ENCODE measurements at places on chromosomes 4 and X.
A peak's percentile ranks its signal among the peaks of the same experiment; 100 is the strongest.

GRCh38 chrX:21738210-21738949 is 19.5 kb downstream of the SMPX start:
- DNase-seq: no peak

DNA sequence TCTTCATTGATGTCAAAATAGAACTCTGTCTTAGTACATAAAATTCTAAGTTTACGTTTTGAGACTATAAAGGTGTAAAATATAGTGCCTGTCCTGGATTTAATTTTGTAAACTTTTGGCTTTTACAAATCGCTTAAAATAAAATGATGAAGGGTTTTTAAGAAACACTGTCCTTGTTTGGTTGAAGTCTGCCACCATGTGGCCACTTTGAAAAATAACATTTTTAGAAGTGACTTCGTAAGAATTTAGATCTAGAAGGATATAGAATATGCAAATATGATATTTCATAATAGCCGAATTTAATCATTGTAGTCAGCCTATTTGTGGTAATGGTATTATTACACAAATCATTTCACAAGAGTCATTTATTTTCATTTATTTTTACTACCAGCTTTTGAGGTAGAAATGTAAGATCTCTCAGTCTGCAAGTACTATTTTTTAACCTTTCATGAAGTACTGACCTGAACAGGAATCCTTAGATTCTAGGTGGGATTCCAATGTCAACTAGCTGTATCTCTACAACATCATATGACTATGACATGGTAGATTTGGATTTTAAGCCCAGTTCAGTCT is 31.0 kb upstream of the FAT4 start:
- DNase-seq: no peak

DNA sequence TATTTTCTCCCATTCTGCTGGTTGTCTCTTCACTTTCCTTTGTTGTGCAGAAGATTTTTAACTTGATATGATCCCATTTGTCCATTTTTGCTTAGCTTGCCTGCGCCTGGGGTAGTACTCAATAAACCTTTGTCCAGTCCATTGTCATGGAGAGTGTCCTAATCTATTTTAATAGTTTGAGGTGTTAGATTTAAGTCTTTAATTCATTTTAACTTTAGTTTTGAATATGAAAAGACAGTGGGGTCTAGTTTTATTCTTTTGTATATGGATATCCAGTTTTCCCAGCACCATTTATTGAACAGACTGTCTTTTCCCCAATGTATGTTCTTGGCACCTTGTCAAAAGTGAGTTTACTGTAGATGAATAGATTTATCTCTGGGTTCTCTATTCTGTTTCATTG is 76.0 kb upstream of the ITM2A start:
- no peak for DNase-seq

DNA sequence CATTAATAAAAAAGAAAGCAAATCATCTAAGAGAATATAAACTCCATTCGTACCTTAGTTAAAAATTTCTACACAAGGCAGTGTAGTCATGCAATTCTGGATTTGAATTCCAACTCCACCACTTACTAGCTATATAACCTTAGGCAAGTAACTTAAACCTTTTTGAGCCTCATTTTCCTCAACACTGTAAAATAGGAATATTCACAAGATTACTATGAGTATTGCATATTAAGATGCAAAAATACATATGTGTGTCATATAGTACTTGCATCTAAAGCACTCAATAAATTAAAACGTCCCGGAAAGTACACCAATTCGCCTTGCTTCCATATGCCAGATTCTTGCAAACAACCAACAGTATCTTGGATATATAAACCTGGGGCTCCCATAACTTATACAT is 42.0 kb downstream of the HNRNPD start:
- no peak for DNase-seq

DNA sequence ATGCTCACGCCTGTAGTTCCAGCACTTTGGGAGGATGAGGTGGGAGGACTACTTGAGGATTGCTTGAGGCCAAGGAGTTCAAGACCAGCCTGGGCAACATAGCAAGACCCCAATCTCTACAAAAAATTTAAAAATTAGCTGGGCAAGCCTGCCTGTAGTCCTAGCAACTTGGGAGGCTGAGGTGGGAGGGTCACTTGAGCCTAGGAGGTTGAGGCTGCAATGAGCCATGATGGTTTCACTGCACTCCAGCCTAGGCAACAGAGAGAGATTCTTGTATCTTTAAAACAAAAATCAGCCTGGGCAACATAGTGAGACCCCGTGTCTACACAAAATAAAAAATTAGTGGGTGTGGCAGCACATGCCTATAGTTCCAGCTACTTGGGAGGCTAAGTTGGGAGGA is 1.9 kb downstream of the ZNF41 start:
- DNase-seq: no peak

DNA sequence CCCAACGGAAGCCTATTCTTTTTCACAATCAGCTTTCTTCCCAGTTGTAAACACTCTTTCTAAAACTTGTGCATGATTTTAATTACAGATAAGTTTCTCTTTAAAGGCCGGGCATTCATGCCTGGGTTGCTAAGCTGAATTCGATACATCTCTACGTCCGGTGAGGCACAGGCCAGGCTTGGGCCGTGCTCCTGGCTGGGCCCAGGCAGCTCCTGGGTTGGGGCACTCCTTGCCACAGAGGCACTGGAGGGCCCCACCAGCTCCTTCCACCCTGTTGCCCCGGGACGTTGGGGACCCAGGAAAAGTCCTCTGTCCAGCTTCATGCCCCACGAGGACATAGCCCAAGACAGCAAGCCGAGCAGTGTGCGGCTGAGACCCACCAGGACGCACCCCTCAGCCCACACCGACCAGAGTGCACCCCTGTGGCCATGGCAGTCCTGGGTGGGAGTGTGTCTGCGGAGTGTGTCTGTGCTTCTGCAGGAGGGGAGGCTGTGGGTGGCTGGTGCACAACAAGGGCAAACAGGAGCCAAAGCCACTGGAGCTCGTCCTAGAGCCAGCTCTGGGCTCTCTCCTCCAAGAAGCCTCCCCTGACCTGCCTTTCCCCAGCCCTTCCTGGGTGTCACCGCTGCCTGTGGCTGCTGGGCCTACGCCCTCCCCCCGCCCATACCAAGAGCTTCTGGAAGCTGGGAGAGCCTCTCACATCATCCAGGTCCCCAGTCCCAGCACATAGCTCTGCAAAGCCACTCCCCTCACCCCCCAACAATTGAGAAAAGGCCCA is 128.0 kb upstream of the NKX1-1 start:
- no peak for DNase-seq

DNA sequence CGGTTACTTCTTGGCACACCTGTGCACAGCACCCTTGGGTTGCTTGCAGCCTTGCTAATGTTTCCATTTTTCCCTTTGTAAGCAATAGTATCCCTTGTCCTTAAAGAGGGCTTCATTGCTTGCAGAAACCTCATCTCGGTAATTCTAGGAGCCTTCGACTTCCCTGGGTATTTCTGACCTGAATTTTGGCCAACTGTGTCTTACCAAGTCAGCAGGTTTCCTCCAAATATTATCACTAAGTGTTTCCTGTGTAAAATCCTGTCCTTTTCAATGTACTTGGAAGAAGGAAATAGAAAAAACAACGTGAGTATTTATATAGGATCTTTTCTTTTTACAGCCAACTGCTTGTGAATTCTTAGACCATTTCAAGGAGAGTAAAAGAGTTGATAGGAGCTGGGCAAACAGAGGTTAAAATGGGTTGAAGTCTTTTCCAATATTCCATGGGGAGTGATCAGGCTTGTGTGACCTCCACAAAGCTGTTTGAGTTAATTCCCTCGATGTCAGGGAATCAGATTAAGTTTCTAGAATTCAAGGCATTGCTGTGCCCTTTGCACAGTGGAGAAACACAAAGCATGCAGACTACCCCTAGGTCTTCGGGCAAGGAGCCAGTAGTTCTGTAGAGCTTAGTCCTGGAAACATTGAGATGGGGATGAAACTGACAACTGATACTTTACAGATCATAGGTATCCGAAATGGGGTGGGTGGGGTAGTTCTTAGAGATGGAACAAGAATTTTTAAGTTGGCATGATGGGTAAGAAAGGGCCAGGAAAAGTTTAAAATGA is 209.9 kb downstream of the CPE start:
- no peak for DNase-seq

DNA sequence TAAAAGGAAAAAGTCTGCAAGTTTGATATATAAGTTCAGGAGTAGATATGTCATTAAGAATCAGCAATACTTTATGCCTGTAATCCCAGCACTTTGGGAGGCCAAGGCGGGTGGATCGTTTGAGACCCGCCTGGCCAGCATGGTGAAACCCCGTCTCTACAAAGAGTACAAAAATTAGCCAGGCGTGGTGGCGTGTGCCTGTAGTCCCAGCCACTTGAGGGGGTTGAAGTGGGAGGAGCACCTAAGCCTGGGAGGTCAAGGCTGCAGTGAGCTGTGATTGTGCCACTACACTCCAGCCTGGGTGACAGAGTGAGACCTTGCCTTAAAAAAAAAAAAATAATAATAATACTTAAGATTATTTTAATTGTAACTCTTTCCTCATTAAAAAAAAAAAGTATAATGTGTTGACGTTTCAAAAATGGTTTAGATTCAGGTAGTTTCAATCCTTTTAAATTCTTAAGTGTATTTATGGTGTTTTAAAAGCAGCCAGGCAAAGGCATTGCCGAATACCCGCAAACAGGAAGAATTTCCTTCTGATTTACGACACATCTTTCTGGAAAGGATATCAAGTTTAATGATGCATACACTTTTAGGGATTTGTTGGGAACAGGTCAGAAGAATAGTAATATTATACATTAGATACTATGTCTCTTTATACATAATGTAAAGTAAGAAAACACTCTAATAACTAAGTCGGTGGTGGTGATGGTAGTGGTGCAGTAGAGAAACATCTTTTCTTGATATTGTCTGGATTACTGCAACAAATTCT is 80.9 kb downstream of the KDM6A start:
- DNase-seq: no peak

- no peak for DNase-seq
Observed at GRCh38 chr4:55214172-55214571, 88.8 kb upstream of the KDR start.

- DNase-seq: no peak
Observed at GRCh38 chr4:96052827-96053226, 212.9 kb downstream of the PDHA2 start.

- DNase-seq: no peak
Observed at GRCh38 chr4:151417766-151418376, 8.9 kb downstream of the FHIP1A start.

DNA sequence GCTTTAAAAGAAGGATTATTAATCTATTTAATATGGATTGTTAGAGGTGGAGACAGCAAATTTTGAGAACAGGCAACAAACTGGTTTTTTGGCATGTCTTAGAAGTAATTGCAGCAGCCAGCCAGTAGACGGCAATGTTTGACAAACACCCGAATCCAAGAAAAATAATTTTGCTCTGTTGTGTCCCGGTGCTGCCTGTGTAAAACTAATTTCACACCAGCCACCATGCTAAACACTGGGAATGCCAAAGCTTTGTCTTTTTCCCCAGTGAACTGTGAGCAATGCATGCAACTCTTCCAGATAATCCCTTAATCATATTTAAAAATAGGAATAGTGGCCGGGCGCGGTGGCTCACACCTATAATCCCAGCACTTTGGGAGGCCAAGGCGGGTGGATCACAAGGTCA is 25.9 kb downstream of the SMIM31 start:
- DNase-seq: peak; percentile 24
